ENCODE measurements at places on chromosomes 4 and X.
A peak's percentile ranks its signal among the peaks of the same experiment; 100 is the strongest.

- peak; percentile 3 for DNase-seq
Observed at GRCh38 chr4:100417565-100417964, 100.3 kb downstream of the EMCN start.

DNA sequence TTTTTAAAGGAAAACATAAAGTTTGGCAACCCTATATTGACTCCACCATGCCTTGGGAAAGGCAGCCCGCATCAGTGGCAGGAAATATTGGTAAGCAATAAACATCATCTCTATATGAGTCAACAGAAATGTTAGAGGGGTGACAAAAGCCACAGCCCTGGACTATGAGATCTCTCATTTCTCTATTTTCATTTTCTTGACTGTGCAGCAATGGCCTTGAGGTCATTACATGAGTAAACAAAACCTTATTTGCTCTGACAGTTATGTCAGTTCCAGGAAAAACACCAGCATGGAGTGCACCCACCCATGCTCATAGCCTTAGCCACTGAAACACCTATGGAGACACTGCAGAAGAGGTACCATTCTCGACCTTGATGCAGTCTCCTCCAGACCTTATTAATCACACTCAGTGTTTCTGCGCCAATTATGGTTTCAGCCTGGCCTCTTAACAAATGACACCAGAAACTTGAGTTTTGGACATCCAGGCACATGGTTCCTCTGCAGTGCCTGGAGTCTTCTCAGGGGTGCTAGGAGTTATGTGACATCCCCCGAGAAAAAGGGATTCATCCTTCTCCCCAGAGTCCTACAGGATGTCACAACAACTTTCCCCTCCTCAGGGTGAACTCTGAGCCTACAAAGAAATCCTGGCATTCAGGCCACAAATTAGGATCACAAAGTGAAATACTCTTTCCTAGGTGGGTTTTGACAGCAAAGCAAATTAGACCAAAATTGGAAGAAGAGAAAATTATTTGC is 16.0 kb upstream of the HPGD start:
- DNase-seq: no peak

DNA sequence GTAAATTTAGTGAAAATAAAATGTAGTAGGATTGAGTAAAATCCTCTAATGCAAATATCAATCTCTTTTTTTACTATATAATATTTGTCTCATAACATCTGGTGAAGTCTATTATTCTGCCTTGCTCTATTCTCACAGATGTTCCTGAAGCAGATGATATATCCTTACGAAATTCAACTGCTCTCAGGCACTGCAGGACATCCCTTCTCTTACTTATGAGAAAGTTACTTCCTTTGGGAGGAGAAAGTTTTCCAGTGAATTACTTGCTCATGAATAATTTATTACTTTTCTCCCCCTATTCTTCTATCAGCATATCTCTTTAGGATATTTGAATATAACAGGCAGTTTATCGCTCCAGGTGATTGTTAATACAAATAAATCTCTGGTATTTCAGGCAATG is 75.6 kb upstream of the AGA start:
- no peak for DNase-seq

DNA sequence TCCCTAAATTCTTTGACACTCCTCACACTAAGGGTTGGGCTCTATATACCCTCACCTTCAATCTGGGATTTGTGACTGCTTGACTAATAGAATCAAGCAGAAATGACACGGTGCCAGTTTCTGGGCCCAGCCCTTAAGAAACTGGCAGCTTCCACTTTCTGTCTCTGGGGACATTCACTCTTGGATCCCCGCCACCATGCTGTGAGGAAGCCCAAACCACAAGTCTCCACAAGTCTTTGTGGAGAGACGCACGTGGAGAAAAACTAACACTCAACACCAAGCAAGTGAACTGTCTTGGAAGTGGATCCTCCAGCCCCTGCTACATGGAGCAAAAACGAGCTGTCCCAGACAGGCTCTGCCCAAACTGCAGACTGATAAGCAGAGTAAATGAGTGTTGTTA is 1.1 kb upstream of the EDNRA start:
- DNase-seq: no peak

DNA sequence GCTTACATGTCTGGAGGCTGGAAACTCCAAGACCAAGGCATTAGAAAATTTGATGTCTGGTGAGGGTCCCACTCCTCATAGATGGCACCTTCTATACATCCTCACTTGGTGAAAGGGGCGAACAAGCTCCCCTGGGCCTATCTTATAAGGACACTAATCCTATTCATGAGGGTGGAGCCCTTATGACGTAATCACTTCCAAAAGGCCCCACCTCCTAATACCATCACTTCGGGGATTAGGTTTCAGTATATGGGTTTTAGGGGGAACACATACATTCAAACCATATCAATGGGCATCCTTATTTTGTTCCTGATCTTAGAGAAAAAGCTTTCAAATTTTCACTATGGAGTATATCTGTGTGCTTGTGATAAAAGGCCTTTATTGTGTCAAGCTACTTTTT is 39.0 kb upstream of the ALG13 start:
- DNase-seq: no peak

GRCh38 chr4:120816296-120816965 is 106.1 kb downstream of the PRDM5 start:
- DNase-seq: no peak

- DNase-seq: no peak
Observed at GRCh38 chr4:136763919-136764318, 768.4 kb downstream of the PCDH18 start.

GRCh38 chrX:42149765-42150164 is 226.4 kb upstream of the CASK start:
- DNase-seq: no peak

- peak; percentile 15 for DNase-seq
Observed at GRCh38 chr4:130336585-130337217, 1240.7 kb downstream of the C4orf33 start.

- DNase-seq: no peak
Observed at GRCh38 chrX:3230496-3230895, 116.0 kb downstream of the MXRA5 start.

DNA sequence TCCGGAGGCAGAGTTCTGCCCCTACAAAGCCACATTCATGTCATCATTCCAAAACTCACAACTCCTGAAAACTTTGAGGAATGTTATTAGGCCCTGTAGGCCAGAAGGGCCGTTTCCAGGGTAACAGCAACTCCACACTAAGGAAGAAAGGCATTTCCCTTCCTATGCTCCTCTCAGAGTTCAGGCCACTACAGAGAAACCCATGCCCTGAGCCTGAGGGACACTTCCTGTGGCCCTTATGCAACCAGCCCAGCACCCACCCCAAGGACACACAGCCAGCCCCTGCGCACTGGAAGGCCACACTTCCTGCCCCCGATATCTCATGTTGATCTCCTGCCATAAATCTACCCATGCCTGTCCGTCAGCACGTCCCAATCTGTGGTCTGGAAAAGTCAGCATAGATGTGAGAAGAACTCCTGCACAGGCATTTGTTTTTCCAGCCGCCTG is 289.3 kb downstream of the BCOR start:
- peak; percentile 38 for DNase-seq

GRCh38 chrX:56800801-56801200 is 71.8 kb downstream of the NBDY start:
- peak; percentile 5 for DNase-seq

DNA sequence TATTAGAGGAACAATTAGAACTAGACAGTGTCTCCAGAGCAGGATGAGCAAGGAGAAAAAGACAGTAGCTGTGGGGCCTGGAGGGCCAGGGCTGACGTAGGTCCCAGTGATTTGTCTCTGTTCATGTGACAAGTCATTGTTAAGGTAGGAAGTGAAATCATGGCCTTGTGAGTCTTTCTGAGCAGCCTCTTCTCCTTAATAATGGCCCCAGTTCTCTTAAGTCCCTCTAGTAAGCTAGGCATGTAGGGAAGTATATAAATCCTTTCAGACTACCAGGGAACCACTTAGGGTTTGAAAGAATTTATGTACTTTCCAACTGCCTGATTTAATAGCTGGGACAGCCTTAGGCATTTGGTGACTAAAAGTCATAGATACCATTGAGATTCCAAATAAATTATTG is 133.0 kb downstream of the KLHL8 start:
- no peak for DNase-seq

GRCh38 chr4:176238826-176239225 is 30.2 kb downstream of the ASB5 start:
- no peak for DNase-seq

GRCh38 chr4:98508829-98509598 is 149.4 kb downstream of the TSPAN5 start:
- DNase-seq: no peak

DNA sequence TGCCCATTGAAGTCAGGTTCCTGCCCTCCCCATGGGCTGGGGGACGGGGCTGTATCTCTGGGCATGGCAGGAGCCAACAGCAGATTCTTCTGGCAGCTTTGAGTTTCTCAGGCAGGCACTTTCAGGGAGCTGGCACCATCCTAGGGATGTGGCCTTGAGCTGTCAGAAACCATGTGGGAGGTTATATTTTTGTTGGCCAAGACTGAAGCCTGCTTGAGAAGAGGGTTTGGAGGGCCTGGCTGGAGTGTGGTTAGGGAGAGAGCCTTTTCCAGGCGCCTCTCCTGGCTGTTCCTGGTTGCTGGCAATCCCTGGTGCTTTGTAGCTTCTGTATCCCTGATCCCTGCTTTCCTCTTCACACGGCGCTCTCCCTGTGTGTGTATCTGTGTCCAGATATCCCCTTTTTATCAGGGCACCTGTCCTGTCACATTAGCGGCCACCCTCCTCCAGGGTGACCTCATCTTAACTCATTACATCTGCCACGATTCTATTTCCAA is 30.6 kb upstream of the SORCS2 start:
- DNase-seq: peak; percentile 26

- DNase-seq: peak; percentile 9
Observed at GRCh38 chr4:143667461-143667860, 33.0 kb downstream of the FREM3 start.
